ENCODE measurements at places on chromosomes 5 and 9.

GRCh38 chr9:136292591-136293448 is 11.1 kb downstream of the CCDC187 start:
- no peak for DNase-seq

DNA sequence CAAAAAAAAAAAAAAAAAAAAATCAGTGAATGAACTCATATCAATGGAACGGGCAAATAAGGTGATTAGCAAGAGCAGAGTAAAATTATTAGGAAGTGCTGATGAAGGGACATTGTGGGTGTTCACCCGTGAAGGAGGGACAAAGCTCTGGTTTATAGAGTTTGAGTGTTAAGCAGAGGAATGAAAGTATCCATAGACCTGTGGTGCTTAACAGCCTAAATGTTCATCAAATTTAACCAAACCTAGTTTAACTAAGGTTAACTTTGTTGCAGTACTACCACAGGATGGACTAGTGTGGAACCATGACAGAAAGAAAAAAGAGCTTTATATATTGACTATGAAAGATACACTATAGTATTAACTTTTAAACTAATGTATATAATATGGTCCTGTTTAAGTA is 44.1 kb upstream of the TNFAIP8 start:
- DNase-seq = no peak

DNA sequence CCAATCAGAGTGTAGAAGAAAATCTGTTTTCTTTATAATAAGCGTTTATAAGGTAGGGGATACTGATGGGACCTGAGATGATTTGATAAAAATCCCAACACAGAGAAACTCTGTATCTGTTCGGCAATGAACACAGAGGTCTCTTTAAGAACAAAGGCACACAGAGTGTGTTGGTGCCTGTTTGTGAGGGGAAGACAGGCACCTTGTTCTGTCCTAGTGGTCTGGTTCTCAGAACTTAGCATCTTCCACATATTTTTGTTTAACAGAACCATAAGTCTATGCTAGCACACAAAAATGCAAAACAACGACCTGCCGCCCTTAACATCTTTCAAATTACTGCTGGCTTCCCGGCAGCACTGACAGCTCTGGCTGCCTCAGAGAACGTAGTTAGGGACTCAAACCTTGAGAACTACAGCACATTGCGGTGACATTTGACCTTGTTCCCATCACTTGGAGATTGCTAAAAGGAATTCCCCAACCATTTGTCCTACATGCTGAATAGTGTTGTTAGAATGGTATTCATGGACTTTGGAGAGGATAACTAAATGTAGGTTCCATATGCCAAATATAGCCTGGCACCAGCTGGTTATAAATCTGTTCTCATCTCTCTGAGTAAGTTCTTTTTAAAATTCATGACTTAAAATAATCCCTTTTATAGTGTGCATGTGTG is 871.7 kb upstream of the TYRP1 start:
- no peak for DNase-seq

GRCh38 chr9:114446672-114447450 is 58.4 kb downstream of the WHRN start:
- no peak for DNase-seq

DNA sequence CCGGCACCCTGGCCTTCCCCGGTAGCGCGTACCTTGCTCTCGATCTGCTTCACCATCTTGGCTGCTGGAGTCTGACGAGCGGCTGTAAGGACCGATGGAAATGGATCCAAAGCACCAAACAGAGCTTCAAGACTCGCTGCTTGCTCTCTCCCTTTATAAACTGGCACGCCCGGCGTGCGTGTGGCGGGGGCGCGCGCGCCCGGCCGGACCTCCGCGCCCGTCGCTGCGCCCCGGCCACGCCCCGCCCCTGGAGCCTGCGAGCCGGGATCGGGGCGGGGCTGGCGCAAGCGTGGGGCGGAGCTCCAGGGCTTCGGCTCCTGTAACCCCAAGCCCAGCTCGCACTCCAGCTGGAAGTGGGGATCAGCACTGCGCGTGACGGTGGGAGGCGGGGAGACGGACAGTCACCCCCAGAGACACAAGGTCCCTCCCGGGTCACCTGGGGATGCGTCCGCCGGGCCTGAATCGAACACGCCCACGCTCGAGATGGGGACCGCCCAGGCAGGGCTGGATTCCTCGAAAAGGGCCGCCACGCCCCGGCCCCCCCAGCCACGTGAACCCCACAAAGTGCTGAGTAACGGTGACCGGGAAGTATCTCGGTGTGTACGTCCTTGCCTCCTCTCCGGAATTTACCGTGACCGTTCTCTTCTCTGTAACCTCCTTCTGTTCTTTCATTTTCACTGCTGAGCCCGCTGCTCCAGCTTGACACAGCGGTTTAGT is at the start of gene TXN:
Gene TXN (minus strand): TSS at position 128 of the 717 bp plus-strand sequence. CDS start 72 bp downstream, at position 56.
- peak; percentile 75 for DNase-seq

DNA sequence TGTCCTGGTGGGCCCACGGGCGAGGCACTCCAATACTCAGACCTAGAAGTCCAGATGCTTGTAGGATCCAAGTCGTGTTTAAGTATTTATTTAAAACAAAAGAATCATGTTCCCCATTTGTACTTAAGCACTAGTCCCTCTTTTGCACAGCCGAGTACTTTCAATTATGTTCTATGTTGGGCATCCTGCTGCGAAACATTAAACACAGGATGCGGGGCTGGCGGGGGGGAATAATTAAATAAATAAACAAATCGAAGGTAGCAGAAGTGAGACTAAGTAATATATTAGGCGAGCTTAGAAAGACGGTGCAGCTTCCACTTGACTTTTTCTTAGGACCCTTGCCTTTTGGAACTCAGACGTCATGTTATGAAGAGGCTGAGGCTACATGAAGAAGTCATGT is 1129.2 kb upstream of the ACO1 start:
- no peak for DNase-seq

DNA sequence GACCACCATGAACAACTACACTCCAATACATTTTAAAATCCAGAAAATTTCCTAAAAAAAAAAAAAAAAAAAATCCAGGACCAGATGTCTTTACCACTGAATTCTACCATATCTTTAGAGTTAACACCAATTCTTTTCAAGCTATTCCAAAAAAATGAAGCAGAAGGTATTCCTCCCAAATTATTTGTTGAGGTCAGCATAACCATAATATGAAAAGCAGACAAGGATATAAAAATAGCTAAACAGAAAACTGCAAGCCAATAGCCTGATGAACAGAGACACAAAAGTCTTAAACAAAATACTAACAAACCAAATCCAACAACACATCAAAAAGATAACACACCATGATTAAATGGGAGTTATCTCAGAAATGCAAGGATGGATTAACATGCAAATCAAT is 695.4 kb downstream of the PTPRD start:
- DNase-seq = no peak

DNA sequence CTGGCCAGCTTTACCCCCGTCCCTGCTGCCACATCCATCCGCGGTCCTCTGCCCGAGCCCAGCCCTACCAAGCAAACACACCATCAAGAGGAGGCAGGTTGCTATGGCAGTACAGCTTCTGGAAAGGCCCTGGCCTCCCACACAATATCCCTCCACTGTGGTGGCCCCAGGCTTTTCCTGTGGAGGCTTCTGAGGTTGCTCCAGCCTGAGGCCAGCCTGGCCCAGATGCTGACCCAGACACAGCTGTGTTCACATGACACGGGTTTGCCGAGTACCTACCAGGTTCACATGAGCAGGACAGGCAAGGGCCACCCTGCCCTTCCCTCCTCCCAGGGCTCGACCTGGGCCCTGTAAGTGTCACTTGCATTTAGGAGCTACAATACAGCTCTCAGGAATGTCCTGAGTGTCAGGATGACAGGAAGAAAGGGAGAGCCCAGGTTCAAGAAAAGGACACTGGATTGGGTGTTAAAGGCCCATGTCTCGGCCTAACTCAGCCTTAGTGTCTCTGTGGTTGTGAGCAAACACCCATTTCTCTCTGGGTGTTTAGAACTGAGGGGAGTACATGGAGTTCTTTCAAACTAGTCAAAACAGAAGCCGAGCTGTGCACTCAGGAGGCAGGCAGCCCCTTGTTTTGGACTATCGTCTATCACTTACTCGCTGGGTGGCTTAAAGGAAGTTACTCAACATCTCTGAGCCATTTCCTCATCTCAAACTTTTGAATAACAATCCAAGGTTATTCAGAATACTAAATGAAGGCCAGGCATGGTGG is 40.2 kb downstream of the NAIF1 start:
- DNase-seq = no peak

- DNase-seq = no peak
Measured at GRCh38 chr9:421896-422295, 207.2 kb downstream of the DOCK8 start.

DNA sequence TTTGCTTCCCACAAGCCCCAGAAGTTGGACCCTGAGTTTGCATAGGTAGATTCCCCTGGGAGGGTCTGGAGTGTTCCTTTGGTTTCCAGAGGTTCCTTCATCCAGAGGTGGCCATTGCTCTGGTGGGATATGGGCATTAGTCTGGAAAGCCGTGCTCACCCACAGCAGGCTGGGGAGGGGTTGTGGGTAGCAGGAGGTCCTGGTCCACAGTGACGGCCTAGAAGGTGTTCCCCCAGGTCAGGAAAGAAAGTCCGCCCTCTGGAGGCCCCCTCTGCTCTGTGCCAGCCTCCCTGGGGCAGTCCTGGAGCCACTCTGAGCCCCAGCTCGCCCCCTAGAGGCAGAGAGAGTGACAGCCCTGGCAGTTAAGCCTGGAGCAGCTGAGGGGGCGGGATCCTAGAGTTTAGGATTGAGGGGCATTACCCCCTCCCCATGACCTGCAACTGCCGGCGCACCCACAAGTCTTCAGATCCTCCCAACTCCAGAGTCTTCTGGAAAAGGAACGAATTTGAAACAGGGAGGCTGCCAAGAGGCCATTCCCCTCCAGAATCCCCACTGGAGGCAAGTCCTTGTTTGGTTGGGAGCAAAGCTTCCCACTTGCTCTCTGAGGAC is 36.8 kb downstream of the NDST1 start:
- no peak for DNase-seq

DNA sequence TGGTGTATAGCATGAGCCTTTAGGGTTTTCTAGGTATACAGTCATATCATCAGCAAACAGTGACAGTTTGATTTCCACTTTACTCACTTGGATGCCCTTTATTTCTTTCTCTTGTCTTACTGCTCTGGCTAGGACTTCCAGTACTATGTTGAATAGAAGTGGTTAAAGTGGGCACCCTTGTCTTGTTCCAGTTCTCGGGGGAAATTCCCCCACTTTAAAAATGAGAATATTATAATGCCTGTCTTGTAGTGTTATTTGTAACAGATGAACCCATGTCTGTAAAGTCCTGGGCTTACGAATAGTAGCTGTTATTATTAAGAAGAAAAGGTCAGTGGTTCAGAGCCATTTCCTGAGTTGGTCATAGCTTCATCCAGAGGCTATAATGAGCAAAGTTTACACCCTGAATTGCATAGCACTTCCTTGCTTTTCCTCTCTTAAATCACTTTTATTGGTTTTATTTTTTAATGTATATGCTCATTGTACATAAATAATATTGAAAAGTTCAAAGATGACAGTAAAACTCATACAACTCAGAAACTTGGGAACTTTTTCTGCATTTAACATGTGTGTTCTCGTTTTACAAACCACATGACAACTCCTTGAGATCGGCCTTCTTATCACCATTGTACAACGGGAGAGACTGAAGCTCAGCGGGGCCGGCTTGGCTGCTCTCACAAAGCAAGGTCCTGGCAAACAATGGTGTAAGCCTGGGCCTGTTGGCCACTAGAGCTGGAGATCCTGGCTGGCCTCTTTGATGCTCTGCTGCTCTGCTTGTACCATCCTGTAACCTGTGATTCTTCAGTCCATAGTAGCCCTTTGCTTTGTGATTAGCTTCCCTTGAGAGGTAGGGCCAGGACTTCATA is 85.2 kb downstream of the CYFIP2 start:
- DNase-seq = no peak

GRCh38 chr9:134592018-134592818 is 49.4 kb upstream of the COL5A1 start:
- DNase-seq = no peak

DNA sequence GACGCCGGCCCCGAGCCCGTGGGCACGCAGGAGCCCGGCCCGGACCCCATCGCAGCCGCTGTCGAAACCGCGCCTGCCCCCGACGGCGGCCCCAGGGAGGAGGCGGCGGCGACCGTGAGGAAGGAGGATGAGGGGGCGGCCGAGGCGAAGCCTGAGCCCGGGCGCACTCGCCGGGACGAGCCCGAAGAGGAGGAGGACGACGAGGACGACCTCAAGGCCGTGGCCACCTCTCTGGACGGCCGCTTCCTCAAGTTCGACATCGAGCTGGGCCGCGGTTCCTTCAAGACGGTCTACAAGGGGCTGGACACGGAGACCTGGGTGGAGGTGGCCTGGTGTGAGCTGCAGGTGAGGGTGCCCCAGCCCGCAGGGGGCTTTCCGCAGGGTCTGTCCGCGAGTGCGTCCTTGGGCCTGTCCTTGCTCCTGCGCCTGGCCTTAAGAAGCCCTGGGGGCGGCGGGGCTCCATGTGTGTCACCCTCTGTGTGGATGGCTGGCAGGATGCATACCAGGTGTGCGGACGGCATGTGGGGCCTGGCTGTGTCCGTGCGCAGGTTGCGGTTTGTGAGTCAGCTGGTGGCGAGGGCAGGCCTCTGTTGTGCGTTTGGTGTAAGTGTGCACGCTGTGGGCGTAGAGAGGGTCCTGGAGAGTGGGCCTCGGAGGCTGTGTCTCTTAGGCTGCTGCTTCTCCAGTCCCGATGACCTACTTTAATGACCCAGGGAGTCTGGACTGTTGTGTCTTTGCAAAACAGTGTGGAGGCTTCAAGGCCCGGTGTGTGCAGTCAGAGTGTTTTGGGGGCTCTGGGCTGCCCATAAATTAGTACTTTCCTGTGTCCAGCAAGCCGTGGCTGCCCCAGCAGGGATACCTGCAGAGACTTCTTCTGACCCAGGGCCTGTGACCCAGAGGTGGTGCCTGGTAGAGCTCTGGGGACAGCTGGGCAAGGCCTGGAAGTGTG is 1.6 kb downstream of the WNK2 start:
- DNase-seq = no peak

DNA sequence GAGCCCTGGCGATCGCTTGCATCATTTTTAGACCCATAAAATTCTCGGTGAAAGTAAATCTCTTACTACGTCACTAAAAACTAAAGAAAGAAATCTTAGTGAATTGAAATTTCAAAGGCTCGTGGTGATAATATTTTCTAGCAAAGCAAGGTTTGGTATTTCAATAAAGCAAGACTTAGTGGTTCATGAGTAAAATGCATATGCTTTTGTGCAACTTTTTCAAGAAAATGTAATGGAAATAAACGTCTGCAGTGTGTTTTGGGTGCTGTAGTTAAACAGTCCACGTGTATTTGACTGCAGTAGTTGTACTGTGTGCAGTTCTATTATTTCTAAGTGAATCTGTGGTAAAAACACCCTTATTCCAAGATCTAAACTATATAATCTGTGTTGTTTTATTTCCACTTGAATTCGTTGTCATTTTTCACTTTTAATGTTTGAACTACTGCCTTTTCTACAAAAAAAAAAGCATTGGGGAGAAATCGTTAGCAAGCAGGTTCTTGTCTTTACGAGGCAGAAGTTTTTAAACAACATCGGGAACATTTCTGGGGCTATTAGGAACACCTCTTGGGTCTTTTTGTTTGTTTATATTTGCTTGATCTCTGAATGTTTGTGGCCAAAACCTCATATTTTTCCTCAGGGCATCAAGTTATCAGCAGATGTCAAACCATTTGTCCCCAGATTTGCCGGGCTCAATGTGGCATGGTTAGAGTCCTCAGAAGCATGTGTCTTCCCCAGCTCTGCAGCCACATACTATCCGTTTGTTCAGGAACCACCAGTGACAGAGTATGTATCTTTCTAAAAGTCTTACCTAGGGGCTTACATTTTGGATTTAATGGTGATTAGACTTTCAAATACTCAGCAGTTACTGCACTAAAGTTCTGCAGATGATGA is 960 bp downstream of the SECISBP2 start:
- DNase-seq = no peak
